ENCODE measurements at places on chromosomes 12 and 14.

GRCh38 chr12:1947081-1947480 lies 28.6 kb upstream of the CACNA2D4 start:
- no peak for DNase-seq

DNA sequence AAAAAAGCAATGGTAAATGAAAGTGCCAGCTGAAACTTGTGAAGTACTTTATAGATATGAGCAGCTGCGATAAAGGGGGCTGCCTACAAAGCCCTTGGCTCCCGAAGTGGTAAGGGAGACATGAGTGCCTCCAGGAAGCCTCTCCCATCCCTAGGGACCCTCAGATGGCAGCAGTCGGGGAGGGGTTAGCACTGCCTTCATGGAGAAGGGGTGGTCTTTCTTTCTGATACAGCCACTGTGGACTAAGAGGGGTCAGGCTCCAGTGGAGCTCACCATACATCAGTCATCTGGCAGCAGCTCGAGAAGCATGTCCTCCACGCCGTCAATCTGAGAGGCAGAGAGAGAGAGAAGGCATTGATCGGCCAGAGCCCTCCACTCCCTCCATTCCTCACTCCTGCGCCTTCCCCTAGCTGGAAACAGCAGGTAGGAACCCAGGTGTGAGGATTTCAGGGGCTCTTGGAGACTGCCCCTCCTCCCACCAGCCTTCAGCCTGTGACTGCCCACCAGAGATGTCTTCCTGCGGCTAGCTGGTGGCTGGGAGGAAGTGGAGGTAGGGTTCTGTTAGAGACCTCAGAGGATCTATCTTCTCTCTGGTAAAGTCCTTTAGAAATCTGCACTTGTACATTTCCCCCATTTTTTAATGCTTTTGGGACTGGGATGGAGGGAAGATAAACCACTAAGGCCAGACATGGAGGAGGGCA lies 2.3 kb downstream of the TCL1A start:
- DNase-seq: no peak

- no peak for DNase-seq
Observed at GRCh38 chr12:9130244-9130643, 14.5 kb upstream of the A2M start.

GRCh38 chr12:19239616-19240234 lies 110.2 kb downstream of the PLEKHA5 start:
- DNase-seq: peak; percentile 62

DNA sequence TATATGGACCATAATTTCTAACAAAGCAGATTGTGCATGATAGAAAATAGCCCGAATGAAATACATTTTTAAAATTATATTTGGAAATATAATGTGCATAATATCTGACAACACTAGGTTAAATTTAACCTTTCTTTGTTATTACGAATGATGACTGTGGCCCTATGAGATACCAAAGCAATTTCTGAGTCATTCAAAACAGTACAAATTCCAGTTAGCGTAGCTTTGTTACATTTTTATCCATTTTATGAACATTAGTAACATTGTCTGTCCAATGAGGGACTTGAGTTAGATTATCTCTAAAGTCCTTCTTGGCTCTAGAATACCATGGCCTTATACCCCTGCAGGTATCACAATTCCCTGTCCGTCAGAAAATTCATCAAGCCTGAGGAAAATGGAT lies 39.0 kb upstream of the REP15 start:
- DNase-seq: peak; percentile 6

- no peak for DNase-seq
Observed at GRCh38 chr14:102321456-102322422, 2.2 kb downstream of the ZNF839 start.

Data from amniotic stem cell (primary cell).